ENCODE measurements at places on chromosomes 1 and 21.

GRCh38 chr1:153866045-153866850 is 56.5 kb downstream of the GATAD2B start:
- DNase-seq = no peak

DNA sequence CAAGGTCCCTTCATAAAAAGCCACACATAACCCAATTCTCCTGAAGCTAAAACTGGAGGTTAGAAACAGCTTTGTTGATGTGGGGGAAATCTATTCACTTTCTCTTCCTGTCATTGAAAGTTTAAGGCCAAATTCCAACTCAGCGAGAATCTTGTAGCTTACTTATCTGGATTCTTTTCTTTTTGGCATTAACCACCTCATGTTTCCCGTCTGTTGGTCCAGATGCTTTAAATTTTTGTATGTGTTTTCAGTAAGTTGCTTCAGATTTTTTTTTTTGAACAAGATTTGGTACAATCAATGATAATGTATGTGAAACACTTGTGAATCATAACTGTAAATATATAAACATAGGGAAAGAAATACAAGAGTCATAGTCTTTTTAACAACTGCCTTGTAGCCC is 33.7 kb upstream of the NEK7 start:
- no peak for DNase-seq

GRCh38 chr1:178126741-178127185 is 32.9 kb downstream of the RASAL2 start:
- DNase-seq = no peak

GRCh38 chr1:94401206-94401605 is 17.0 kb upstream of the ABCD3 start:
- no peak for DNase-seq

DNA sequence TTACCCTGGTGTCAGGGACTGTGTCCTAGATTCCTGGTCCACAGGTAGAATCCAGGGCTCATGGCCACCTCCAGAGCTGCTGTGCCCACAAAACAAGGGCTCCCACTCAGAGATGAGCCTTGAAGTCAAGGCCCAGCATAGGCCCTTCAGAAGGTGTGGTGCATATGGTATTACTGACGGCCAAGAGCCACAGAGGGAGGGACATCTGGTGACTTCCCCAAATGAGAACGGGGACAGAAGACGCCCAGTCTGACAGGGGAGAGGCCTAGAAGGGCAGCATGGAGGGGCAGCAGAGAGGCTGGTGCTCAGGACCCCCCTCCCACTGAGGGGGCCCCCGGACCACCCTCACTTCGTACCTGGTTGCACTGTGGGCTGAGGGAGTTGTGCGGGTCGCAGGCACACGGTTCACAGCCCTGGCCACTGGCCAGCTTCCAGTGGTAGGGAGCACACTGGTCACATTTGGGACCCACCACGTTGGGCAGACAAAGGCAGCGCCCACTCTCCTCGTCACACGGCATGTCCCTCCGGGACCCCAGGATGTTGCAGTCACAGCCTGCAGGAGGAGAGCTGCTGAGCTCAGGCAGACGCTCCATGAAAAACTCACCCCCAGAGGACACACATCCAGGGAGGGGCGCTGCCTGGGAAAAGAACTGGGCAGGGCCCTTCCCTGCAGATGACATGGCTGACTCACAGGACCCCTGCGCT is 25.0 kb downstream of the LAMB3 start:
- no peak for DNase-seq

- no peak for DNase-seq
These were observed 22.8 kb upstream of the CFAP126 start for GRCh38 chr1:161390559-161390858.

DNA sequence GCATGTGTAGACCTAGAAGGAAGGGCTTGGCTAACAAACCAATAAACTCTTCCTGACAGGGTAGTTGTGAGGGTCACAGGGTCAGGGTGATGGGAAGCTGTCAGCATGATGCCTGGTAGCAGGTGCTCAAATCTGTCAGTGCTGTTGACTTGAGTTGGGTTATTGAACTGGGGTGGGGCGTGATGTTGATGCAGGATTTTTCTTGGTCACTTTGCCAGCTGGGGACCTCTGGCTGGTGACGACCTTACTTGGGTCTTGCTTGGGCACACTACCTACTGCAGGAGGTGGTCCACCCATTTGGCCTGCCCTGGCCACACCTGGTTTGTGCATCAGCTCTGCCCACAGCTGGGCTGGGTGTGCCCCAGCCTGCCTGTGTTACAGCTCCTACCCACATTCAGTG is 624.4 kb downstream of the PTPRU start:
- no peak for DNase-seq

- DNase-seq = no peak
These were observed 287.0 kb upstream of the PLXNA2 start for GRCh38 chr1:208531003-208531750.

DNA sequence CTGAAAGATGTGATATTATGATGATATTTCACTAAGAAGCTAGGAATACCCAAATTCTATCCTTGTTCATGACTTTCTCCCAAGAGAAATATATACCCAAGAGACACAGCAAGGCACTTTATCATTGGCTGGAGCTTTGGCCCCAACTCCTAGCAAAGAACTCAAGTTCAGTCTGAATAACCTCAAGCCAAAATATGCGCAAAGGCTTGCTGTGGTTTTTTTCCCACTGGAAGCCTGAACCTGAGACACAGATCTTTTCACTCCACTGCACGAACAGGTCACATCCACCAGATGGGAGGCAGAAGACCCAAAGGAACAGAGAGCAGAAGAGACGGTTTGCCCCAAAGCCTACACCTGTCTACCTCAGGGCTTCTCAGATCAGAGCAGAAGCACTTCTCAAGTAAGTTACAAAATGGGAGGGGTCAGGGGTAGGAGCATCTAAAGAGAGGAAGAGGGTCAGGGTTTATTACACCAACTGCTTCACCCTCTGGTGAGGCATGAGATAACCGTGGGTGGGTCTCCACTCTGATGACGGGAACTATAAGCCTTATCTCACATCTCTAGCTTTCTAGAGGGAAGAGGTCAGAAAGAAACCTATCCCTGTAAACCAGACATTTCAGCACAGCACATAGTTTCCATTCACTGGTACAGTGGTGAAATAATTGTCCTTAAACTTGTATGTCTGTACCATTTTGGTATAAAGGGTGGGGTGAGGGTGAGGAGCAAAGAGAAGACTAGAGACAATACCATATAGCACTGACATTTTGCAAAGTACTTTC is 17.1 kb upstream of the CDC42BPA start:
- DNase-seq = no peak

- DNase-seq = no peak
These were observed 8.9 kb upstream of the IL10RB start for GRCh38 chr21:33257094-33257803.

GRCh38 chr21:39763272-39763970 is 18.4 kb downstream of the IGSF5 start:
- peak; percentile 31 for DNase-seq

GRCh38 chr1:22848405-22848804 is 124.3 kb downstream of the LACTBL1 start:
- DNase-seq = no peak

GRCh38 chr1:184696403-184696802 is 58.3 kb downstream of the EDEM3 start:
- DNase-seq = no peak

GRCh38 chr1:108537976-108538375 is 21.9 kb upstream of the EEIG2 start:
- DNase-seq = no peak
